ENCODE measurements at places on chromosomes 7 and 10.

DNA sequence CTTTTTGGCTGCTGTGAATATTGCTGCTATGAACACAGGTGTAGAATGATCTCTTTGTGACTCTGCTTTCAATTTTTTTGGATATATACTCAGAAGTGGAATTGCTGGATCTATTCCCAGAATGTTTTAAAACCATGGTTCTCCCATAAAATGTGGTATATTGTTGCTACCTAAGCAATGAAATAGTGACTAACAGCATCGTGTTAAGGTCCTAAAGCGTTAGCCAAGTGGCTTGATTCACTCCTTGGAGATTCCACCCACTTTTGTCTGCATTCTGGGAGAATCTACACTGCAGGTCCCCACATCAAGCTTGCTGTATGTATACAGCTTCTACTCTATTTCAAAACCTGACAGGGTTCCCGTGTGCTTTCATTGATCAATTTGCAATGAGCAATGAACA is 105.6 kb downstream of the CDK6 start:
- DNase-seq: no peak

GRCh38 chr10:103506061-103506460 is 12.6 kb downstream of the NEURL1 start:
- DNase-seq: no peak

DNA sequence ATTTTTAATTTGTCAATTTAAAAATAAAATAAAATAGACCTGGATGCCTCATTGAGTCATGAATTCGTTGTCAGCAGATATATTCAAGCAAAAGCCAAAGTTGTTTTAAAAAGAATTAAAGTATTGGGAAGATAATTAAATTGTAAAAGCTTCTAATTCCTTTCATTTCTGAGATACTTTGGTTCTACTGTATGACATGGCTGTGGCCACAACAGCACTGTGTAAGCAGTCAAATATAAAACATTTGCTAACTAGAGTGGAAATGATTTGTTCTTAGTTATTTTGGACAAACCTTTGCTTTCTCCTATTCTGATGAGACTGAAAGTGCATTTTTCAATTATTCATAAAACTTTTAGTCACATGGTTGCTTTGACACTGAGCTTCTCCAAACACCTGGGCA is 143.6 kb upstream of the FAM13C start:
- no peak for DNase-seq

GRCh38 chr7:132207211-132207610 is 369.1 kb downstream of the PLXNA4 start:
- no peak for DNase-seq

- DNase-seq: no peak
Observed at GRCh38 chr10:23075672-23076071, 19.7 kb upstream of the MSRB2 start.

GRCh38 chr7:92255308-92255707 is 9.5 kb downstream of the ANKIB1 start:
- no peak for DNase-seq

DNA sequence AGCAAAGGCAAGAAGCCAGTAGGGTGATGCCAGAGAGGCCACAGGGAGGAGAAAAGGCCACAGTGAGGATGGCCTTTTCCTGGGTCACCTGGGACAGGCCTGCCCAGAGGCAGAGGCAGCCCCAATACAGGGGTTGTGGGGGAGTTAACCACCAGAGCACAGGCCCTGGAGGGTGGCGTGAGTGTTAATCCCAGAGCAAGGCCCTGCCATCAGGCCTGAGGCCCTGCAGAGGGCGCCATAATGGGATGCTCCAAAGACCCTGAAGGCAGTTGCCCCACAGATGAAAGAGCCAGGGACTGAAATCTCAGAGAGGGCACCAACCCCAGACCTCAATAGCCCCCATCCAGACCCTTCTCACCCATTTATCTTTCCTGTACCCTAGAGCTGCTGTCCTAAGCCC is 23.9 kb downstream of the SLC13A4 start:
- DNase-seq: no peak

DNA sequence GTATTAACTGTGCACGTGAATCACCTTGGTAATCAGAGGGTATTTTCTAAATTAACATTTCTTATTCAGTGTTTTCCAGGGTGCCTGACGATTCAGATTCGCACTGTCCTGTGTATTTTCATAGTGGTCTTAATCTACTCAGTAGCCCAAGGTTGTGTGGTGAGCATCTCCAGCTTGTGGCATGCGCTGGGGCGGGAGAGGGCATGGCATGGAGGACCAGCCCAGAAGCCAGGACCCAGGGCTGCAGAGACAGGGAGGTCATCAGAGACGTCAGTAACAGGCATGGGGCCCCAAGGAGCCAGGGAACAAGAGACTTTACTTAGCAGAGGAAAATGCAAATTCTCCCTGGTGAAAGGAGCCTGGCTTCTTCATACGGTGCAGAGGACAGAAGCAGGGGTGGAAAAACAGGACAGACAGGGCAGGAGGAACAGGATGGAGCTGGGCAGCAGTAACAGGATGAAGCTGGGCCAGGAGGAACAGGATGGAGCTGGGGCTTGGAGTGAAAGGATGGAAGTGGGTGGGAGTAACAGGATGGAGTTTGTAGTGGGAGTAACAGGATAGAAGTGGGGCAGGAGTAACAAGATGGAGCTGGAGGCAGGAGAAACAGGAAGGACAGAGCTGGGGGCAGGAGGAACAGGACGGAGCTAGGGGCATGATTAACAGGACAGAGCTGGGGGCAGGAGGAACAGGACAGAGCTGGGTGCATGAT is 110.9 kb downstream of the ADCY1 start:
- no peak for DNase-seq

DNA sequence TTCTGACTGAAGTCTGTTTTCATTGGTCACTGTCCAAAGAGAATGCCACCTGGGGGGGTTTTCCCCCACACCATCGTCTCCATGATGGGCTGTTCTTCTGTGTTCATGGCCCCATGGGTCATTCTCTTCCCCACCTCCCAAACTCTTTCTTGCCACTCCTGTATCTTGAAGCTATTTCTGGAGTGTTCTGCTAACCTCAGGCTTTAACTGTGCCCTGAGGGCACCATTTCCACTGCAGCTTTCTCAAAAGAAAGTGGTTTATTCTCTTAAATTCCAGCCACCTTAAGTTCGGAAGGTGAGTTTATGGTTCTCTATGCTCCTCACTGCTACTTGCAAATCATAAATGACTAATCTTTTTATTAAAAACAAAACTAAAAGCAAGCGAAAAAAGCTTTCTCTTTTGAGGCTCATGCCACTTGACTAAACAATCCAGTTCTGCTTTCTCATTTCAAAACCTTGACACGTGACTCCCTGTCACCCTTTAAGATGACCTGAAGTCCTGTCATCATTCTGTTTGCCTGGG is 7.4 kb upstream of the APBB1IP start:
- DNase-seq: no peak

- DNase-seq: no peak
Observed at GRCh38 chr10:4543938-4544533, 282.0 kb upstream of the AKR1E2 start.

DNA sequence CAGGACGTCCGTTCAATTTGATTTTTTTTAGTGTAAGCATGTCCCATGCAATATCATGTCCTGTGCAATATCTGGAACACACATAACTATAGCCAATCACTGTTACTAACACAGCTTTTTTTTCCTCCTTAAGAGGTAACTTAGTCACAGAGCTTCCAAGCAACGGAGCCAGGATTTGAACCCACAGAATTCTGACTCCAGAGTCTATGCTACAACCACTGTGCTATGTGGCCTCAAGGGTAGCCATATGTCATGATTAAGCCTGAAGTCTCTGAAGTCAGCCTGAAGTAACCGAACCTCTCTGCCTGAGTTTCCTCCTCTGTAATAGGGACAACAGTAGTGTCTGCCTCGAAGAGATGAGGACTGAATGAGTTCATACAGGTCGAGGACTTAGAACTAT is 42.2 kb upstream of the TCF7L2 start:
- DNase-seq: no peak

DNA sequence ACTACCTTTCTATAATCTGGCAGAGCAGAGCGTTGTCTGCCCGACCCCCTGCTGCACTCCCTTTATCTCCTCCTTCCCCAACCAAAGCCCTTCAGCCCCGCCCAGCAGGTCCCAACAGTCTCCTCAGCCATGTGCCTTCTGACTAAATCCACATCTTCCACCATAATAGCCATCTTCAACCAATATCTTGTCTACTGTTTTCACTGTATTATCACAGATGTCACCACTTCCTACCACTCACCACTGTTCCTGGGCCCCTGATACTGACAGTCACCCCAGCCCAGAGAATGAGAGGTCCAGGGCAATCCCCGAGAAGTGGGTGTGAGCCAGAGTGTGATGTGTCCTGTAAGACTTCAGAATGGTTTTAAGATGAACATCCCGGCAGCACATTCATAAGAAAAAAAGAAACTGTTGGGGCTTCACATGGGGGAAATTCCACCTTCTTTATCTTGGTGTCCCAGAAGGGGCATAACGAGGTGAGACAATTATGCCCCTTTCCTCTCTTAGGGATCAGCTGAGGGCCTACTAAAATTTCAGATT is 25.3 kb downstream of the CCDC6 start:
- no peak for DNase-seq
